CD4-positive, alpha-beta T cell treated with Interferon gamma for 1 hour (primary cell): ENCODE measurements at places on chromosomes 5 and 9.

- DNase-seq = no peak
Observed at GRCh38 chr5:178240341-178240741, 7.7 kb upstream of the PHYKPL start.

- no peak for DNase-seq
Observed at GRCh38 chr5:1449081-1449630, 3.9 kb upstream of the SLC6A3 start.

DNA sequence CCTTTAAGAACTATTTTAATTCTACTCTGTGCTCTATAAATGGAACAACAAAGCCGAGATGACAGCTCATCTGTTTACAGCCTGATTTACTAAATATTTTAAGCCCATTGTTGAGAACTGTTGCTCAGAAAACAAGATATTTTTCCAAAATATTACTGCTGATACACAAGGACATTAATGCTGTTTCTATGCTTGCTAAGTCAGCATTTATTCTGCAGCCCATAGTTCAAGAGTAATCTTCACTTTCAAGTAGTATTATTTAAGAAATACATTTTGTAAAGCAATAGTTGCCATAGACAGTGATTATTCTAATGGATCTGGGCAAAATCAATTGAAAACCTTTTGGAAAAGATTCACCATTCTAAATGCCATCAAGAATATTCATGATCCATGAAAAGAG is 208.3 kb downstream of the CDH12 start:
- DNase-seq = no peak

- no peak for DNase-seq
Observed at GRCh38 chr5:146466521-146467349, 19.6 kb downstream of the TCERG1 start.

DNA sequence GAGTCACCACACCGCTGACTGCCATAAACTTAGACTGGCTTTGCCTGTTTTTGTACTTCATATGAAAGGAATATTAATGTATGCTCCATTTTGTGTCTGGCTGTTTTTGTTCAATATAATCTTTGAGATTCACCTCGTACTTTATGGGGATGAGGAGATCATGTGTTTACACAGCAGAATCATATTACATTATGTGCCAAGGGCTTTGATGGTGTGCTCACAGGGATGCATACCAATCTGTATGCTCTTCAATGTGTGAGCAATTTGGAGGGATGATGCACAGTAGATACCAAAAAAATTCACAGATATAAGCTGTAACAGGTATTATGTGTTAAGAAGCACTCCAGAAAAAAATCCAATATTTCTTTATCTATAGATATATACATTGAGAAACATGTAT is 113.7 kb downstream of the GABRB2 start:
- DNase-seq = no peak

DNA sequence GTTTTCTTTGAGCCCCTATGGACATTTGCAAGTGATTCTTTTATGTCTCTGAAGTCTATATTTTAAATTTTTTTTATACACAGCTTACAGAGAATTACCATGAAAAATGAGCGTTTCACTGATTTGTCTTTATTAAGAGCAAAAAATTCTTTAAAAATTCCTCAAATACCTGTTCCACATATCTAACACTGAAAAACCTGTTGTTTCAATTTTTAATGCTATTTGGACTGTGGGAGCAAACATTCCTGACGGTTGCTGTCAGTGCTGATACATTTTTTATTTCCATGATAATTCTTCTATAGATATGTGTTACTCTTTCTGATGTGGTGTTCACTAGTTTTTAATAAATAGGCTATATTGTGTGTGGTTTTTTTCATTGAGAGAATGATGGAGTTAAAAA is 199.8 kb downstream of the GDNF start:
- no peak for DNase-seq
